ENCODE measurements at places on chromosomes 7 and 10. TPM values are rescaled to one million over a fixed set of nuclear protein-coding genes. Genes with fewer than 3 reads are reported as not detected.

UPK3B gene
- 159 TPM for polyA plus RNA-seq

GHRHR gene
- polyA plus RNA-seq, result not detected

CHAT gene
- 0.88 TPM for polyA plus RNA-seq

CRHR2 gene
- 0.19 TPM for polyA plus RNA-seq

PAOX gene
- polyA plus RNA-seq, result 27.6 TPM

PPP1R9A gene
- 11.7 TPM for polyA plus RNA-seq

ANKRD2 gene
- not detected for polyA plus RNA-seq

ARHGEF35 gene
- polyA plus RNA-seq, result 19.3 TPM

SPDYE6 gene
- polyA plus RNA-seq, result 1.0 TPM

- no peak for DNase-seq
Measured at GRCh38 chr7:132511387-132511786, 64.9 kb downstream of the PLXNA4 start.

DNA sequence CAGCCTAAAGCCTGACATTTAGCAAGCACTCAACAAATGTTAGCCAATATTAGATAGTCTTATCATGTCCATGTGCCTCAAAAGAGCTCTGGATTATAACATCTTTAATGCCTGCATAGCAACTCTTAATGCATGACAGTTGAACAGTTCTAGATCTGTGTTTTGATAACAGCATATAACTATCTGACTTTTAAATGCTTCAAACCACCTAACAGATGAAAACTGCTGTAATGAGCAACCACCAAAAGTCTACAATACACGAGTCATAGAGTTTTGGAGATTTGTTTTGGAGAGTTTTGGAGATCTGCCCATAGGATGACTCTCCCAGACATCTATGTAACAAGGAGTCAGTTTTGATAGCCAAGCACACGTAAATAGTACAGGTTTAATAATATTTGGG is 227.3 kb downstream of the TWIST1 start:
- DNase-seq, result no peak

- no peak for DNase-seq
Measured at GRCh38 chr10:79449181-79450146, 4.0 kb upstream of the ZCCHC24 start.

- DNase-seq, result no peak
Measured at GRCh38 chr7:88337572-88337971, 30.9 kb upstream of the STEAP4 start.

- DNase-seq, result peak; percentile 54
Measured at GRCh38 chr10:3828404-3829155, 43.6 kb upstream of the KLF6 start.

GRCh38 chr7:69109246-69109645 is 489.0 kb upstream of the AUTS2 start:
- no peak for DNase-seq

DNA sequence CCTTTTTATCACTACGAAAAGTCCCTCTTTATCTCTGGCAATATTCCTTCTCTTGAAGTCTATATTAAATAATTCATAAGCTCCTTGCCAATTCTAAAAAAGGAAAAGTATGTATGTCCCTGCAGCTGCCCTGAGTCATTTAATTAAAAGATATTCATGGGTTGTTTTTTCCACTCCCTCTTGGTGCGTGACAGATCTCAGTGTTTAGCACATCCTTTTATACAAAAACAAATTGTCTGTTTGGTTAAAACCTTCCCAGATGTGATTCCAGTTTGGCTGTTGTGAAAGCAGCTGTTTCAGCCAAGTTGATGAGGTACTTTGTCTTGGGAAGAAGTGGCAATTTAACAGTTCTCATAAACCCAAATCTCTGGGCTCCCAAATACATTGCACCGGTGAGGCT is 33.8 kb upstream of the PRLHR start:
- no peak for DNase-seq

GRCh38 chr7:142602756-142603155 is 146.5 kb upstream of the PRSS1 start:
- DNase-seq, result no peak

DNA sequence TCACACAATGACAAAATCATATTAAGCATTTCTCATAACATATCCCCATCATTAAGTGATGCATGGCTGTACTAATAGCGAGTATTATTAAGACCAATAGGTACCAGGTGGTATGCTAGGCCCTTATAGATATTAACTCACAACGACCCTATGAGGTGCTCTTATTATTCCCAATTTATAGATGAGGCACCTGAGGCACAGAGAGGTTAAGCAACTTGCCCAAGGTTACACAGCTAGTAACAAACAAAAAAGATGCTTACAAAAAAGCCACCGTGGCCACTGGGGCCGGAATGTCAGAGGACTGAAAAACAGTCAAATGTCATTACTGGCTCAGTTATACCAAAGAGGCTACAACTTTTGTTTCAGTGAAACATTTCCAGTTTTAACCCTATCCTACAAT is 96.0 kb downstream of the OR13A1 start:
- DNase-seq, result no peak

GRCh38 chr7:81503336-81503735 is 266.5 kb downstream of the HGF start:
- DNase-seq, result no peak

DNA sequence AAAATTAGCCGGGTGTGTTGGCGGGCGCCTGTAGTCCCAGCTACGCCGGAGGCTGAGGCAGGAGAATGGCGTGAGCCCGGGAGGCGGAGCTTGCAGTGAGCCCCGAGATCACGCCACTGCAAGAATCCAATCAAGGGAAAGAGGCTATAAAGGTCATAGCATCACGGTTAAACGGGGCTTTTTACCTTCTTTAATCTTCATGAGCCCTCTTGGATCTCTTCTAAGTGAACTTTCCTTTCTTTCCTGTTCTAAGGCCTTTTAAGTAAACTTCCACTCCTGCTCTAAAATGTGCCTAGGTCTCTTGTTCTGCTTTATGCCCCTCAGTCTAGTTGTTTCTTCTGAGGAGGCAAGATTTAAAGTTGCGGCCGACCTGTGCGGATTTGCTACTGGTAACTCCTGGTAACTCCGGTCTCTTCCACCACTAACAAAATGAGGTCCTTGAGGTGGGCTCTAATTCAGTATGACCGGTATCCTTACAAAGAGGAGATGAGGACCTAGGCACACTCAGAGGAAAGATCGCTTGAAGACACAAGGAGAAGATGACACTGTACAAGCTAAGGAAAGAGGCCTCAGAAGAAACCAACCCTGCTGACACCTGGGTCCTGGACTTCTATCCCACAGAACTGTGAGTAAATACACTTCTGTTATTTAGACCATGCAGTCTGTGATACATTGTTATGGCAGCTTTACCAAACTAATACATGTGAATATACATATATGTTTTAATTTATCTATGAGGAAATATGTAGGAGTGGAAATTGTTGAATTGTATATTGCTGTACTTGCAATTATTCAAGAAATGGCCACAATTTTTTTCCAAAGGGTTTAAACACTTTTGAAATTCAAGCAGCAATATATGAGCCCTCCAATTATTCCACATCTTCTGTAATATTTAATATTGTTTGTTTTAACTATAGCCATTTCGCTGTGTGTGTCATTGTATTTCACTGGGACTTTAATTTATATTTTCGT is 331.5 kb upstream of the CNTNAP2 start:
- no peak for DNase-seq

- no peak for DNase-seq
Measured at GRCh38 chr7:79598351-79598750, 144.9 kb upstream of the MAGI2 start.

DNA sequence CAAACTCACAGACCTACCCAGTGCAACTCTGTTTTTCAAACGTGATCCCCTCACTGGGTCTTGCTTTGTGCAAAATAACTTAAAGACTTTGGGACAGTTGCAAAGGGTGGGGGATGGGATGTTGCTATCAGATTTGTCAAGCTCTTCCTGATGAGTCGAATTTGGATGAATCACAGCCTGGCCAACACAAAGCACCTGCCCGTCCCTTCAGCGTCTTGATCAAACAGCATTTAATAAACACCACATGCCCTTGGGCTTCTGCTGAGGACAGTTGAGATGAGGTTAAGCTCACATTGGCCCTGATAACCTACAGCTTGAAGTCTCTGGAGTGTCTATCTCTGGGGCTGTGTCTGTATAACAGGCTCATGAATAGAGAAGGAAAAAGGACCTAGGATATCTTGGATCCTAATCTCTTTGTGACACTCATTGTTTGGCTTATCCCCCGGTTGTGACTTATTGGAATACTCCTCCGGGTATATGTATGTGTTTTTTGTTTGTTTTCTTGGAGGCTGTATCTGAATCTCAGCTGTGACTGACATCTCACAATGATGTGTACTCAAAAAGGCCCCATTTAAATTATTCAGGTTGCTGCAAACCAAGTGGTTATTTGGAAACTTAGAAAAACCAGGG is 132.6 kb upstream of the NAMPT start:
- no peak for DNase-seq

GRCh38 chr7:51229620-51230323 is 86.8 kb downstream of the COBL start:
- no peak for DNase-seq

DNA sequence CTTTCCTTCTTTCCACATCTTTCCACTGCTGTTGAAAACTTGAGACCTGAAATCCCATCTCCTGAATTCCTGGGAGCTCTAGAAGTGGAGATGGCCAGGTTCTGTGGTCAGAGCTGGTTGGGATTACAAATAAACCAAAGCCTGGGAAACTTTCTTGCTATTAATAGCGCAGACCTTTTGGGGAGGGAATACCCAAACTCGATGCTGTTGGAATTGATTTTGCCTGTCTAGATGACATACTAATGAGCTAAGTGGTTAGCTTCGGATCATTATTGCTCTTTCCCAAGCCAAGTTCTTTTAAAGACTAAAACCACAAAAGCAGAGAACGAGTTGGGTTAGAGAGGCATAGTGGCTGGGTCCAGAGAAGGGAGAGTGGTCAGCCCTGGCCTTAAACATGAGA is 76.6 kb downstream of the TCF7L2 start:
- no peak for DNase-seq

GRCh38 chr7:154505362-154505761 is 453.2 kb downstream of the DPP6 start:
- DNase-seq, result no peak

DNA sequence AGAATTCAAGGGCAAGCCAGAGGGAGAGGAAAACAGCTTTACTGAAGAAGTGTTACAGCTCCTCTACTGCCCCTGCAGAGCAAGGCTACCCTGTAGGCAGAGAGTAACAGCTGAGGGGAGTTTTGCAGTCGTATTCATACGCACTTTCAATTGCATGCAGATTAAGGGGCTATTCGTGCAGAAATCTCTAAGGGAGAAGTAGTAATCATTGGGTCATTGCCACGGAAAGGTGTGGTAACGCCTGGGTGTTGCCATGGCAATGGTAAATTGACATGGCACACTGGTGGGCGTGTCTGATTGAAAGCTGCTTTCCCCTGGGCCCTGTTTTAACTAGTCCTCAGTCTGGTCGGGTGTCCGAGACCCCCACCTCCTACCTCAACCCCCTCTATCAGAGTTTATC is 227.2 kb downstream of the NSUN6 start:
- no peak for DNase-seq

GRCh38 chr10:103281753-103282152 is 4.8 kb downstream of the INA start:
- DNase-seq, result peak; percentile 65

GRCh38 chr7:74193054-74193453 is 16.8 kb upstream of the LAT2 start:
- no peak for DNase-seq

- peak; percentile 55 for DNase-seq
Measured at GRCh38 chr10:31836569-31837406, 91.8 kb downstream of the ARHGAP12 start.

DNA sequence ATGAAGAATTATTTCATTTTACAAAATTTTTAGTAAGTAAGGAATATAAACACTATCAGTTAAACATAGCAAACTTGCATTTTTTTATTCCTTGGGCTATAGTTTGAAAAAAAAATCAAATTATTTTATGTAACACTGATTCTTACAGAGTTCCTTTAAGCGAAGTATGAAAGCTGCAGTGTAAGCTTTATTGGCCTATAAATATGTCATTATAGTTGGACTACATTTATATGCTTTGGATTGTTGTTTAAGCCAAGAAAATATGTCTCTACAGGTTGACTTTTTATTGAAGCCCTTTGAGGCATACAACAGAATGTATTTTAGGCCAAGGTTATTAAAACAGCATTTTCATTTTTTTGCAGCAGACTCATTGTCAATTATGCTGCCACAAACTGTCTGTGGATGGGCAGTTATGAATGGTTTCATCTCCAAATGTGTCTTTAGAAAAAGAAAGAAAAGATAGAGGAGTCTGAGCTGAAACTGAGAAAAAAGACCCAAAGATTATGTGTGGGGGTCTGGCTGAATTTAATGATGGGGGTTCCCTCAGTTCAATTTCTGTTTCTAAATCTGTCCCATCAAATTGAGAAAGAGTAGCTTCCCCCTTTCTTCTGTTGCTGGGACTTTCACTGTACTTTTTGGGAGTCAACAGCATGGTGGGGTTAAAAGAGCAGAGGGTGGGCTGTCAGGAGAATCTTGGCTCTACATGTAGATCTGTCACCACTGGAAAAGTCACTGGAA is 43.1 kb downstream of the ARID5B start:
- DNase-seq, result no peak

DNA sequence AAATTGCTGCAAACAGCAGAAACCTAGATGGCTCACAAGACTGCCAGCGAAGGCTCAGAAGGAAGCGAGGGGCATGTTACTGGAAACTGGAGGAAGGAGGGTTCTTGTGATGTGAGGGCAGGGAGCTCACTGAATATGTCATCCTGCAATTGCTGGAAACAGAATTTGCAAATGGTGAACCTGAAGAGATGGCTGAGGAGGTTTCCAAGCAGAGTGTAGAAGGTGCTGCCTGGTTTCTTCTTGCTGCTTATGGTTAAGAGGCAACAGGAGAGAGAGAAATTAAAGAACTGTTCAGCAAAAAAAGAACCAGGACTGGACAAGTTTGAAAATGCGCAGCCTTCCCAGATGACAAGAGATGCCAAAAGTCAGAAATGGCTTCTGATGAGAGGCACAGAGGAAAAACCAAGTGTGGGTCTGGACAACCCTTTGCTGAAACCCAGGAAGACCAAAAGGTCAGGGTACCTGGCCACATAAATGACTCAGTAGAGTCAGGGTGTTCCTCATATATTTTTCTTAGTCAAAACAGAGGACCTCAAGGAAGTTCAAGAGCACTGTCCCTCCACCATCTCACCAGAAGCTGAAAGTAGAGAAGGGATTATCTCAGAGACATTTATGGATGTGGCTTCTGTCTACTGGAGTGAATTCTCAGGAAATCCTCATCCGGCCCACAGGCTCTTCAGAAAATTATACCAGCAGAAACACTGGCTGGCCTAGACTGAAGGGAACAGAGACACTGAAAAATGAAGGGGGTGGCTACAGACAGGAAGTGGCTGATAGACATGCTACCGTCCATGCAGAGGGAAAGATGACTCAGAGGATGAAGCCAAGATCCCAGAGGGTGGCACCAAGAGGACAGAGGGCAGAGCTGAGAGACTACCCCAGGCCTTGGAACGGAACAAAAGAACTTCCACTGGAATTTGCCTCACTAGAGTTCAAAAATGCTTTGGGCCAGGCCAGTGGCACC is 10.1 kb downstream of the PAPOLB start:
- no peak for DNase-seq

- peak; percentile 58 for DNase-seq
Measured at GRCh38 chr7:140049339-140050024, 13.3 kb downstream of the PARP12 start.

DNA sequence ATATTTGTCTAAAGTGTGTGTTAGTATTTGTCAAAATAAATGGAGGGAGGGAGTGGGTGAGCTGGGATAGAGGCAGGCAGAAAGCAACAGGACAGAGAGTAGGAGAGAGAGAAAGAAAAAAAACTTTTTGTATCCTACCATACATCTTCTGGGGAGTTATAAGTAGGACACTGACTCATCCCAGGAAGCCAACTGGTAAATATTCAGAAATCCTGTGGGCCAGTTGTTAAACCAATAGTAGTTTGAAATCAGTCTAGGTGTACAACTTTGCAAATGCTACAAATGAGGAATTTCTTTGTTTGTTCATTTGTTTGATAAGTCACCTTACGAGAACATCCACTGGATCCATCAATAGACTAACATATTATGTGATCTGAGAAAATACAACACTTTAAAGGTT is 980.9 kb downstream of the GATA3 start:
- no peak for DNase-seq

Measured in hepatocyte (in vitro differentiated cells).